ENCODE measurements at places on chromosomes 4 and X.
A peak's percentile ranks its signal among the peaks of the same experiment; 100 is the strongest.

- DNase-seq, result no peak
Measured at GRCh38 chr4:66662620-66663019, 882.7 kb downstream of the CENPC start.

DNA sequence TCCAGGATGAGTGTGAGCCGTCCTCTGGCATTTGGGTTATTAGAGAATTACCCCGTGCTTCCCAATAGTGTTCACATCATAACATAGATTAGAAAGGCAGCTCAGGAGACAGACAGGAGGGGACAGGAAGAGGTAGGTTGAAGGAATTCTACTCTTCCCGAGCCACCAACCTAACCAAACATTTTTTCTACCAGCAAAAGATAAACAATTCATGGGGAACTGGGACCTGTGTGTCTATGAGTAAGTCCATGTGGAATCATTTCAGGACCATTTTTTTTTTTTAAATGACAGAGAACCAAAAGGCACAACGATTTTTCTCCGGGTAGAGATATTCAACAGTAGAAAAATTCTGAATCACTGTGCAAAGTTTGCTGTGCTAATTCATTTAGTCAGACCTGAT lies 174.2 kb upstream of the ETNPPL start:
- DNase-seq, result no peak

- DNase-seq, result no peak
Measured at GRCh38 chr4:102832105-102832504, 4.8 kb upstream of the UBE2D3 start.

DNA sequence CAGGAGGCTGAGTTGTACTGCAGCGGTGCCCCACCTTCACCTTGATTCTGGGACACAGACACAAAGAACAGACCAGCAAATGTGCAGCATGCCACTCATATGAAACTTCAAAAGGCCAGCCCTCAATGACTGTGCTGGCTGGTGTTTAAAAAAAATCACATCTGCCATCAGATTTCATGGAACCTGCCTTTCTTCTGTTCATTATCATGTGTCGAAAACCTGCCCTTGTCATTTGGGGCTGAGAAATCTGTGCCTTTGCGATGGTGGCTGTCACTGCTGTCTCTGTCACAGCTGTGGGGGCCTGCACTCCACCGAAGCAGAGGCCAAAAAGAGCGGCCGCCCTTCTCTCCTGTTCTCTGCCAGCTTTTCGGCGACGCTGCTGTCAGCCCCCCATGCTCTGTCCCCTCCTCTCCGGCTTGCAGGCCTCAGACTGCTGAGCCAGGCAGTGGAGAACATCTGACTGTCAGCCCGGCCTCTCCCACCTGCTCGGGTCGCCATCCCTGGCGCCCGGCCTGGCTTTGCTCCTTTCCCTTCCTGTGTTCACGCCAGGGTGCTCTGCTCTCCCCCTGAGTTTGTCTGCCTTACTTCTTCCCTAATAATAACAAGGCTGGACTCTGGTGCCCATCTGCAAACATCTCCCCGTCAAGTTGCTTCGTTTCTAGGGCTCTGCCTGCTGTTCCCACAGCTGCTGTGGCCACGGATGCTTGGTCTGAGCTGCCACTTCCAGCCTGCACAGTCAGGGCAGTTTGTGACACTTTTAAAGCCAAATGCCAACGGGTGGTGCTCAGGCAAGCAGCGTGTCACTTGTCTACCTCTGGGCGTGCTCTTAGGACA lies 355.2 kb downstream of the UNC5C start:
- no peak for DNase-seq

DNA sequence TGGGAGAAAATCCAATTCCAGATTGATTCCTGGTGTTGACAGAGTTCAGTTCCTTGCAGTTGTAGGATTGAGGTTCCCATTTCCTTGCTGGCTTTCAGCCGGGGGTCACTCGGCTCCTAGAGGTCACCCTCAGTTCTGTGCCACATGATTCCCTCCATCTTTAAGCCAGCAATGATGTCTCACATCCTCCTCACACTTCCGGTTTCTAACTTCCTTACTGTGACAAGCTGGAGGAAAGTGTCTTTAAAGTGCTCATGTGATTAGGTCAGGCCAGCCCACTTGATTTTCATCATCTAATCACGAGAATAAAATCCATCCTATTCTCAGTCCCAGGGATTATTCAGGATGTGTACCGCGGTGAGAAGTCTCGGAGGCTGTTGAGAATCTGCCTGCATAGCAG lies 19.4 kb upstream of the SMIM31 start:
- no peak for DNase-seq

- DNase-seq, result no peak
Measured at GRCh38 chrX:11465648-11466411, 172.6 kb downstream of the AMELX start.

DNA sequence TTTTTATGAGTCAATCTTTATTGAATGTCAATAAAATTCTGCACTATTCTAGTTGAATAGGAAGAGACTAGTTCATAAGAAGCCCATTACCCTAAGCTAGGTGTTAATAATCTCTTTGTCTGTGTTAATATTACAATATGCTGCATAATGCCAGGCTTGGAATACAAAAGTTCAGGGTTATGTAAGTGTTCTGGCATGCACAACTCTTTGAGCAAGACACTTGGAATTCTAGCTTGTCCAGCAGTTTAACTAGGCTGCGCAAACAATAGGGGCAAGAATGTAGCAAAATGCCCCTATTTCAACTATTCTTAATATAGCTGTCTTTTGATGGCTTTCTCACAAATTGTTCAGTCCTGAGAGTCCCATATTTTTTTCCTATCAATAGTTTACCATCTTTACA lies 31.3 kb upstream of the ETNPPL start:
- DNase-seq, result no peak

- DNase-seq, result no peak
Measured at GRCh38 chr4:151700566-151701316, 60.1 kb downstream of the GATB start.

- no peak for DNase-seq
Measured at GRCh38 chr4:100208459-100208858, 18.2 kb upstream of the DDIT4L start.

- no peak for DNase-seq
Measured at GRCh38 chrX:578531-578930, 52.1 kb upstream of the SHOX start.

DNA sequence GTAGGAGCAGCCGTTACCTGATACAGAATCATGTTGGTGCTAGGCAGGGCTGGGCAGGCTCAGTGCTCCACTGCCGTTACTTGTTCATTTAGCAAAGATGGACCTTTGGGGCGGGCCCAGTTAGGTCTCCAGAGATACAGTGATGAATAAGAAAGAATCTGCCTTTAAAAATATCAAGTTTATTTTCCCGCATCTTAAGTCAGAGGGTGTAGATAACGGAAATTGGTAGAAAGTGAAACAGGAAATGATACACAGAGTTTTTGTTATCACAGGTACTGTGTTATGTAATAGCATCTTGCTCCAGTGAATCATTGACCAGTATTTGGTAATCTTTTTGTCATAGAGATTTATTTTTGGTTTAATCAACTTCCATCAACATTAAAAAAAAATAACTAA lies 5.5 kb downstream of the TMEM131L start:
- DNase-seq, result no peak

DNA sequence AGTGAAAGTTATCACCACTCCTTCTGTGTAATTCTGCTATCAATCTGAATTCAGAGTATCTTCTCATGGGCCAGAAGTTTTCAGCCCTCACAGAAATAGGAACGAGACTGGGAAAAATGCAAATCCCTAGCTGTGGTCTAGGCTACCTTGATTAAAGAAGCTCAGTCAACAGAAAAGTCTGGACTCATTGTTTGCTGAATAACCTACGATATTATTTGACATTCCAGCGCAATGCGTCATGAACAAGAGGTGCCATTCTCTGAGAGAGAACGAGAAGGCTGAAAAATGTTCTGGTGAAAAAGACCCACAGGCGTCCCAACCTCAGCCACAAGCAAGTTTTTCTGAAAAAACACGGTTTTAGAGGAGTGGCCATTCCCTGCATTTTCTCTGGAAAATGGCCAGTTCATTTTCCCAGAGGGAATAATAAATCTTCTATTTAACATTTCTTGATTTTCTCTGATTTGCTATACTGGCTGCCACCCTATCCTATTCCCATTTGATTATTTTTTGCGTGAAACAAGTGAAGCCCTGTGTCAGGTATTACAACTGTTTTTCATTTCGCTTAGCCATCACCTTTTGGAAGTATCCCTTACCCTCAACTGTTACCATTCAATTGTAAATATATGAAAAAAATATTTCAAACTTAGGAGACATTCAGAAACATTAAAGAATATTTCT lies 1117.6 kb upstream of the PRKX start:
- DNase-seq, result no peak

GRCh38 chr4:8840816-8841455 lies 30.7 kb downstream of the HMX1 start:
- no peak for DNase-seq

DNA sequence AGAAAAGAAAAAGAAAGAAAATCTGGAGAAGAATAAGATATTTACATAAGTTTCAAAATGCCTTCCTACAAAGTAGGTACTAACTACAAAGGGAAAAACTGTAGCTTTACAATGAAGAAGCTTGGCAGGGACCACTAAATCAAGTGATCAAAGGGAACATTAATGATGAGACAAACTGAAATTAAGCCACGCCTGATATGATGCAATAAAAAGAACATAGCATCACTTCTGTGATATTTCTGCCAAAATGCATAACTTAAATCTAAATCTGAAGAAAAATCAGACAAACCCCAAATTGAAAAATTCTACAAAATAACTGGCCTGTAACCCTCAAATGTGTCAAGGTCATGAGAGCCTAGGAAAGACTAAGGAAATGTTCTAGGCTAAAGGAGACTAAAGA lies 8.9 kb upstream of the DCLK2 start:
- DNase-seq, result no peak

GRCh38 chrX:3216581-3217180 lies 129.8 kb downstream of the MXRA5 start:
- DNase-seq, result peak; percentile 50

GRCh38 chr4:64857198-64857597 lies 447.9 kb upstream of the TECRL start:
- DNase-seq, result no peak

DNA sequence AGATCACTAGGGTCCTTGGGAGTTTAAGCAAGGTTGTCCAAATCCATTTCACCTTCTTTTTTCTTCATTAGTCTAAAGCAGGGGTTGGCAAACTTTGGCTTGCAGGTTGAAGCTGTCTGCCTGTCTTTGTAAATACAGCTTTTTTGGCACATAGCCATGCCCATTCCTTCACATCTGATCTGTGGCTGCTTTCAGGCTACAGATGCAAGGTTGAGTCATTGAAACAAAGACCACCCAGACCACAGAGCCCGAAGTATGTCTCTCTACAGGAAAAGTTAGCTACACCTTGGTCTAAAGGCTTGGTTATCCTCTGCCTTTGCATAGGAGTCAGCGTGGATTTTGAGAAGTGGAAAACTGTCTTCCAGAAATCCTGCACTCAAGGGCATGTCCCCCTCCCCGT lies 238.1 kb upstream of the STS start:
- DNase-seq, result no peak

- no peak for DNase-seq
Measured at GRCh38 chrX:129679901-129680300, 25.1 kb upstream of the APLN start.

DNA sequence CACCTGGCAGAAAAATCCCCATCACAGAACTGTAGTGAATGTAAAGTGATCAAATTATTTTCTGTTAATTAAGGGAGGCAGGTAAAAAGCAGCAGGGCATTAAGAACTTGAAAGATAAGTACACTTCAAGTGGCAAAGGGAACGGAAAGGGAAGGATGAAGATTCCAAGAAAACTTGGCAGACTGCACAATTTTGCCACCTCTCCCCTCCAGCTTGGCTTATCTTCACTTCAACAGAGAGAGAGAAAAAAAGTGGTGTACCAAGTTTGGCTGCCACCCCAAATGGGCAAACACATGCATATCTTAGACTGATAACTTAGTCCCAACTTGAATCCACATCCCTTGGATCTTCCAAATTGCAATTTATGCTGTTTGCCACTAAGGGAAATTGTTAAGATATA lies 598.1 kb upstream of the ACTRT1 start:
- no peak for DNase-seq

DNA sequence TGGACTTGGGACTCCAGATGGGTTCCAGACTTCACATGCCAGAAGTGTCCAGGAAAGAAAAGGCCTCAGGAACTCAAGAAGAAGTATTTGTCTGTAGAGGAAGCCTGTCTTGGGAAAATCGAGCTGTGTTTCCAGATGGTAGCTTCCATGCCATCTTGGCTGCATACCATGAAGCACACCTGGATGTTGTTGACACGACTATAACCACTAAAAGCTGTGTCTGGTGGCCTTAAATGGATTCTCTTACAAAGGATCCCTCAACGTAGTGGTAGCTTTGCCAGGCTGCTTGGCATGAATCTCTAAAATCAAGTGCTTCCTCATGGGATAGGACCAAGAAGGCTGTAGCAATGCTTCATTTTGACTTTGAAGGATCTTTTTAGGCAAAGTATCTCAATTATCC lies 313.4 kb upstream of the BOD1L1 start:
- DNase-seq, result no peak

DNA sequence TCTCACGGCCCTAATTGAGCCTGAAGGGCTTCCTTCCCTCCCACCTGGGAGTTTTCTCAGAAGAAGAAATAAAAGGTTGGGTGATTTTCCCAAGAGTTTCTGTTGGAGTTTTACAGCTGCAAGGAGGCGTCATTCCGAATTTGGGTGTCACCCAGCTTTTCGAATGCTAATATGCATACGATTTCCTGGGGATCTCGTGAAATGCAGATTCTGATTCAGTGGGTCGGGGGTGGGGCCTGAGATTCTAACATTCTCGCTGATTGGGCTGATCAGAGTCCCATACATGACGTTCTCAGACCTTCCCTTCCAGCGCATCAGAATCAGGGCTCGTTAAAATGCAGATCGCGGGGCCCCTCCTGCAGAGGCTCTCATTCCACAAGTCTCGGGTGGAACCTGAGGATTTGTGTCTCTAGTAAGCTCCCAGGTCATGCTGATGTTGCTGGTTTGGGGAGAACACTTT lies 125.8 kb upstream of the STX18 start:
- no peak for DNase-seq

DNA sequence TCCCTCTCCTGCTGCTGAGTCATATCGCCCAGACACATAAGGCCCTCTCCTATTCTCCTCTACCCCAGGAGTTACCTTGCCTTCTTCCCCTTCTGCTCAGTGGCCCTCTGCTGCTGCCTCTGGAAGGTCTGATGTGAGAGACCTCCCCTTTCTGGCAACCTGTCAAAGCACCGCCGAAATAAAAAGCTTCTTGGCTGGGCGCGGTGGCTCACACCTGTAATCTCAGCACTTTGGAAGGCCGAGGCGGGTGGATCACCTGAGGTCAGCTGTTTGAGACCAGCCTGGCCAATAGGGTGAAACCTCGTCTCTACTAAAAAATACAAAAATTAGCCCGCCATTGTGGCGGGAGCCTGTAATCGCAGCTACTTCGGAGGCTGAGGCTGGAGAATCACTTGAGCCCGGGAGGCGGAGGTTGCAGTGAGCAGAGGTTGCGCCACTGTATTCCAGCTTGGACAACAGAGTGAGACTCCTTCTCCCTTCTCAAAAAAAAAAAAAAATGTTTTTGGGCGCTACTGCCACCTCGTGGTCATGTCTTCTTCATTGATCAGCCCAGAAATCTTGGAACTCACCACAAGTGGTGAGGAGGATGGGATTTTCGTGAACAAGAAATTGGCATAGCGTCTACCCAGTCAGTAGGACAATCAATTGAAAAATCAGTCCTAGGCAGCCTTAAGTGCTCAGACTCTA lies 8.6 kb upstream of the ZXDA start:
- no peak for DNase-seq
